ENCODE measurements at places on chromosomes 2 and 18.
A peak's percentile ranks its signal among the peaks of the same experiment; 100 is the strongest.

- H3K36me3 ChIP-seq: no peaks in the 10 kb centered on the region
- no peaks in the 10 kb centered on the region for H3K27me3 ChIP-seq
- peaks cover 12% of the 10 kb centered on the region for H3K4me1 ChIP-seq
- H3K4me3 ChIP-seq: no peak overlapping the region
Measured at GRCh38 chr2:15780234-15780633, 160.1 kb upstream of the MYCN start.

GRCh38 chr2:227939271-227940027 is 68.0 kb downstream of the DAW1 start:
- peak; percentile 83 for DNase-seq

- DNase-seq: no peak
- no peaks in the 10 kb centered on the region for H3K4me1 ChIP-seq
- no peak overlapping the region for H3K27ac ChIP-seq
- H3K36me3 ChIP-seq: no peaks in the 10 kb centered on the region
- H3K4me3 ChIP-seq: no peak overlapping the region
Measured at GRCh38 chr18:45688833-45689232, 35.1 kb upstream of the SLC14A1 start.

DNA sequence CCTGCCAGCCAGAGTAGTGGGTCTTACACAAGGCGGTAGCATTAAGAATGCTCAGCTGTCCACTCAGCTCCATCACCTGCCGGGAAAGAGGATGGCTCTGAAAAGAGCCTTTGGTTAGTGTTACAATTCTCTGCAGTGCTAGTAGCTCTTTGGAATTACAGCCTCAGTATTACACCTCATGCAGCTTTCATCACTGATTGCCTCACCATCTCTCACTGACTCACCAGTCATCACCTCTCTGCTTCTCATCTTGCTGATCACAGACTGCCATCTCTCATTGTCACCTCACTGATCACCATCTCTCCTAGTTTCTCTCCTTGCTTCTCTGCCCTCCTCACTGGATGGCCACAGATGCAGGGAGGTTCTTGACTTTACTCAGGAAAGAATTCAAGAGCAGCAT is 573.5 kb upstream of the SETBP1 start:
- no peaks in the 10 kb centered on the region for H3K27me3 ChIP-seq
- no peak for DNase-seq

DNA sequence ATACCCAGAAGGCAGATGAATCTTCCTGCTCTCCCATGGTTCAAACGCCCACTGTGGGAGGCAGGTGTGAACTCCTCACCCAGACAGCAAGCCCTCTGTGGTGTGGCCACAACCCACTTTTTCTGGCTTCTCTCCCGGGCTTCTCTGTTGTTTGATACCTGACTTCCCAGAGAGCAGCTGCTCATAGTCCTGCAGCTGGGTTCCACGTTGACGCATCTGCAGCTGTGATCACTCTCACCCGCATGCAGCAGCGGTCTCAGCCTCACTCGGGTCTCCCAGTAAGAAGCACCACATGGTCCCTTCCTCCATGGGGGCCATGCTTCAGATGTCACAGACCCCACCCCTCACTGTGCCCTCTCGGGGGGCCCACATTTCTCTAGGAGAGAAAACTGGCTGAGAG is 3.5 kb downstream of the ASPRV1 start:
- no peaks in the 10 kb centered on the region for H3K36me3 ChIP-seq
- no peak overlapping the region for H3K4me3 ChIP-seq
- no peak overlapping the region for H3K27ac ChIP-seq
- DNase-seq: no peak

DNA sequence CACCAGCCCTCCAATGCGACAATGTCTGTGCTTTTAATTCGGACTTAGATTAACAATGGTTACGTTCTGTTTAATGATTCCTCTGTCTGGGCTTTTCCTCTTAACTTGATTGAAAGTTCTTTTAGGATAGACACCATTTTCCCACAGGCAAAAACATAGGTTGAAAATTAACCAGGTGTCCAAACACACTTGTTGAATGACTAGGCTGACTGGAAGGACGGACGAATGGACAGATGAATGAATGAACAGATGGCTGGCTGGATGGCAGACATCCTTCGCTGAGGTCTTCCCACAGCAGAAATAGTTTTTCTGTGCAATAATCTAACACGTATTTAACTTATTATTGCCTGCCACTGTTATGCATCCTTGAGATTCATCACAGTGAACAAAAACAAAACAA is 298.8 kb downstream of the SRBD1 start:
- no peak overlapping the region for H3K4me3 ChIP-seq
- no peaks in the 10 kb centered on the region for H3K27me3 ChIP-seq
- H3K27ac ChIP-seq: no peak overlapping the region
- peaks cover 1% of the 10 kb centered on the region for H3K4me1 ChIP-seq
- no peak for DNase-seq

- H3K4me3 ChIP-seq: no peak overlapping the region
- no peaks in the 10 kb centered on the region for H3K36me3 ChIP-seq
- no peaks in the 10 kb centered on the region for H3K27me3 ChIP-seq
- H3K27ac ChIP-seq: no peak overlapping the region
- DNase-seq: no peak
- H3K4me1 ChIP-seq: no peaks in the 10 kb centered on the region
Measured at GRCh38 chr18:23067236-23067635, 68.0 kb upstream of the CABLES1 start.

DNA sequence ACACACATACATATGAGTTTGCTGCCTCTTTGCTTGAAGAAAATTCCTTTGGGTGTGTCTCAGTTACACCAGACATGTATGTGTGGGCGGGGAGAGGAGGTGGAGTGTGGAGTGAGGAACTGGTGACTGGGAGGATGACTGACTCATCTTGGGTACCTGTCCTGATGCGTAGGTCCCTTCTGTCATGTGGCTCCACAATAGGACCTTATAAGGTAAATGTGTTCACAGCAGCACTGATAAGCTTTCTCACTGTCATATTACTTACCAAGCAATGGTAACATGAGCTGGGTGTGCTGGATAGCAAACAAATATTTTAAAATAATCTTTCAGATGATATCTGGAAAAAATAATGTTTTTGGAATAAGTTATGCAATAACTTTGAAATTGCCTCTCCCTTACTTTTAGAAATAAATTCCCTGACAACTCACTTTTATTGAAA is 45.1 kb downstream of the SLC9A2 start:
- no peaks in the 10 kb centered on the region for H3K36me3 ChIP-seq
- H3K4me1 ChIP-seq: no peaks in the 10 kb centered on the region
- H3K27me3 ChIP-seq: no peaks in the 10 kb centered on the region
- H3K27ac ChIP-seq: no peak overlapping the region
- DNase-seq: no peak
- no peak overlapping the region for H3K4me3 ChIP-seq

- H3K27ac ChIP-seq: no peak overlapping the region
- H3K4me3 ChIP-seq: no peak overlapping the region
- no peaks in the 10 kb centered on the region for H3K36me3 ChIP-seq
- no peaks in the 10 kb centered on the region for H3K4me1 ChIP-seq
- DNase-seq: no peak
Measured at GRCh38 chr18:8847066-8847755, 141.9 kb downstream of the MTCL1 start.

- no peak overlapping the region for H3K27ac ChIP-seq
- no peaks in the 10 kb centered on the region for H3K4me1 ChIP-seq
- no peak overlapping the region for H3K4me3 ChIP-seq
- DNase-seq: no peak
- peaks cover 13% of the 10 kb centered on the region for H3K36me3 ChIP-seq
- no peaks in the 10 kb centered on the region for H3K27me3 ChIP-seq
Measured at GRCh38 chr2:230773039-230773773, 60.6 kb downstream of the CAB39 start.

DNA sequence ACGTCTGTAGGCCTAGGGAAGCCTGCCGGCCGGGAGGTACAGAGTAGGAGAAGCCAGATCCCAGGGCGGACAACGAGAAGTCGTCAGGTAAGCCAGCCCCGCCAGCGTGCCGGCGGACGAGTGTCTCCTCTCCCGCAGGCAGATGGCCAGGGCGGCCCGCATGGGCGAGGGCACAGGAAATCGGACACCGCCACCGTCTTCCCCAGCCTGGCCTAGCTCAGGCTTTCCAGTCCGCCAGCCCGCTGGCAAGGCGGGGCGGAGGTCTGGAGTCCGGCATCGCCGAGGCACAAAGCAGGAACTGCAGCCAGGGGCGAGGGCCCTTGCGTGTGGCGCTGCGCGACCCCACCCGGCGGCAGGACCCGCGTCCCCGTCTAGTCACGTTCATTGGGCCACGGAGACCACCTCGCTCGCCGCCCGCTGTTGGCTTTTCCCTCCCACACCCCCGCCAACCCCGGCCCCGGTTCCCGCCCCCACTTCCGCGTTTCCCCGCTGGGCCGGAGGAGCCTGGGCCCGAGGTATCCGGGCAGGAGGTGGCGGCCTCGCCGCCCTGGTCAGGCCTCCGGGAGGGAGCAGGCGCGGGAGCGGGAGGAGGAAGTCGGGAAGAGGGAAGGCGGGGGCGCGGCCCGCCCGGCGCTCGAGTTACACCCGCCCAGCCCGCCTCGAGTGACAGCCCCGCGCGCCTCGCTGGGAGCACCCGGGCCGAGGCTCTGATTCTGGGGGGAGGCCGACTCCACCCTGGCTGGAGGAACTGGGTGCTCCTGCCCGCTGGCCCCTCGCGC is at the start of gene GPD2:
TSS of gene GPD2 (plus strand) at position 662 of the 779 bp plus-strand sequence. CDS start 39,727 bp downstream, outside the sequence.
- peak; percentile 94 for DNase-seq
- peak within 1 kb of the TSS; percentile 93 for H3K27ac ChIP-seq
- H3K27me3 ChIP-seq: no peaks in the 10 kb centered on the region

GRCh38 chr2:176081376-176081836 is 2.4 kb downstream of the EVX2 start:
- H3K27ac ChIP-seq: no peak overlapping the region
- H3K36me3 ChIP-seq: no peaks in the 10 kb centered on the region
- DNase-seq: no peak
- H3K4me1 ChIP-seq: peaks cover 7% of the 10 kb centered on the region
- H3K4me3 ChIP-seq: no peak overlapping the region

- peak; percentile 64 for DNase-seq
- no peaks in the 10 kb centered on the region for H3K27me3 ChIP-seq
- H3K36me3 ChIP-seq: peaks cover 7% of the 10 kb centered on the region
Measured at GRCh38 chr2:15941871-15942710, 1.7 kb downstream of the MYCN start.

- no peak overlapping the region for H3K27ac ChIP-seq
- H3K36me3 ChIP-seq: peaks cover 2% of the 10 kb centered on the region
- no peaks in the 10 kb centered on the region for H3K27me3 ChIP-seq
- H3K4me3 ChIP-seq: no peak overlapping the region
Measured at GRCh38 chr2:170965446-170966225, 36.6 kb downstream of the GORASP2 start.

GRCh38 chr2:54053830-54054229 is 61.6 kb upstream of the ACYP2 start:
- H3K36me3 ChIP-seq: peaks cover 3% of the 10 kb centered on the region
- no peaks in the 10 kb centered on the region for H3K27me3 ChIP-seq
- DNase-seq: no peak
- H3K4me1 ChIP-seq: no peaks in the 10 kb centered on the region
- H3K4me3 ChIP-seq: no peak overlapping the region

GRCh38 chr2:30707304-30707903 is 99.8 kb downstream of the CAPN13 start:
- no peak overlapping the region for H3K4me3 ChIP-seq
- H3K27ac ChIP-seq: no peak overlapping the region
- peaks cover 3% of the 10 kb centered on the region for H3K4me1 ChIP-seq
- H3K36me3 ChIP-seq: no peaks in the 10 kb centered on the region

- no peak overlapping the region for H3K4me3 ChIP-seq
- H3K27me3 ChIP-seq: no peaks in the 10 kb centered on the region
- H3K36me3 ChIP-seq: no peaks in the 10 kb centered on the region
- H3K27ac ChIP-seq: no peak overlapping the region
- no peaks in the 10 kb centered on the region for H3K4me1 ChIP-seq
- DNase-seq: no peak
Measured at GRCh38 chr2:5959836-5960820, 267.9 kb downstream of the SOX11 start.

- no peak overlapping the region for H3K27ac ChIP-seq
- no peaks in the 10 kb centered on the region for H3K27me3 ChIP-seq
- H3K4me1 ChIP-seq: no peaks in the 10 kb centered on the region
- H3K4me3 ChIP-seq: no peak overlapping the region
- no peak for DNase-seq
Measured at GRCh38 chr18:9237981-9238380, 96.6 kb upstream of the TWSG1 start.
